NT2/D1 (cell line): ENCODE measurements at places on chromosomes 3 and 15.
A peak's percentile ranks its signal among the peaks of the same experiment; 100 is the strongest.

DNA sequence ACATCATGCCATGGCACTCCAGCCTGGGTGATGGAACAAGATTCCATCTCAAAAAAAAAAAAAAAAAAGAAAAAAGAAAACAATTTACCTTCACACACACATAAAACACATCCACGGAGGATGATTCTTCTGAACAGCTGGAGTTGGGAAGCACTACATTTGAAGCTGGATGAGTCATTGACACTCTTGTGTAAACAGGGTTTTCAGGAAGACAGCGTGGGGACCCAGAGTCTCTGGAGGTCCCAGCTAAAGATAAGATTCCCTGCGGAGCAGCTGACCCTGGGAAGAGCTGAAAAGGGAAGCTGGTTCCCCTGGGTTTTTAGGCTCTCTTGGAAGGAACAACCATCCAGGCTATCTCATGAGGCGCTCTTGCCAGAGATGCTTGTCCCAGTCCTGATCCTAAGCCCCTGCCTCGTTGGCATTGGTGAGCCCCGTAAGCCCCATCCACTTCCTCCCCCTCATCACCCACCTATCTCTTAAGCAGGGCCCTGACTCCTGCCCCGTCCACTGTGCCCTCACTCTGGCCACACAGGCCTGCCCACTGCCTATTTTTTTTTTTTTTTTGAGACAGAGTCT lies 32.0 kb upstream of the FURIN start:
- DNase-seq, result no peak

DNA sequence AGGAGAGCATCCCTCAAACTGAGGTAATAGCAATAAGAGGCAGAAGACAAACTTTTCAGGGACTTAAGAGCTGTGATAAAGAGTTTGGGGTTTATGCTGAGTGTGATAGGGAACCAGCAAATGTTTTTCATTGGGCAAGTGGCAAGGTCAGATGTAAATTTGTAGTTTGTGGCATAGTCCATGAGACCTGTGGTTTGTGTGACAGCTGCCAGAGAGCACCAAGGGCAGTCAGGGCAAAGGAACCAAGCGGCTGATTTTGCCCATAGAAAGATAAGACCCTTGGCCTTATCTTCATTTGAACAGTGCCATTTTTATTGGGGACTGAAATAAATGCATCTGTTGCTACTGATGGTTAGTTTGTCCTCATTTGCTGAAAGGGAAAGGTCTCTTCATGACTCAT lies 220.3 kb downstream of the LRRN1 start:
- no peak for DNase-seq

DNA sequence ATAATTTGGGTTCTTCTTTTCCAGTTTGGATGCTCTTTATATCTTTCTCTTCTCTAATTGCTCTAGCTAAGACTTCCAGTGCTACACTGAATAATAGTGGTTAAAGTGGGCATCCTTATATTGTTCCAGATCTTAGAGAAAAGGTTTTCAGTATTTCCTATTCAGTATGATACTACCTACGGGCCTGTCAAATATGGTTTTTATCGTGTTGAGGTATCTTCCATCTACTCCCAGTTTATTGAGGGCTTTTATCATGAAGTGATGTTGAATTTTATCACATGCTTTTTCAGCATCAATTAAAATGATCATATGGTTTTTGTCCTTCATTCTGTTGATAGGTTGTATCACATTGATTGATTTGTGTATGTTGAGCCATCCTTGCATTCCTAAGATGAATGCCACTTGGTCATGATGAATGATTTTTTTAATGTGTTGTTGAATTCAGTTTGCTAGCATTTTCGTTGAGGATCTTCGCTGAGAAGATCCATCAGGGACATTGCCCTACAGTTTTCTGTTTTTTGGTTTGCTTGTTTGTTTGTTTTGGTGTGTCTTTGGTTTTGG lies 3.0 kb upstream of the LRRC34 start:
- no peak for DNase-seq

DNA sequence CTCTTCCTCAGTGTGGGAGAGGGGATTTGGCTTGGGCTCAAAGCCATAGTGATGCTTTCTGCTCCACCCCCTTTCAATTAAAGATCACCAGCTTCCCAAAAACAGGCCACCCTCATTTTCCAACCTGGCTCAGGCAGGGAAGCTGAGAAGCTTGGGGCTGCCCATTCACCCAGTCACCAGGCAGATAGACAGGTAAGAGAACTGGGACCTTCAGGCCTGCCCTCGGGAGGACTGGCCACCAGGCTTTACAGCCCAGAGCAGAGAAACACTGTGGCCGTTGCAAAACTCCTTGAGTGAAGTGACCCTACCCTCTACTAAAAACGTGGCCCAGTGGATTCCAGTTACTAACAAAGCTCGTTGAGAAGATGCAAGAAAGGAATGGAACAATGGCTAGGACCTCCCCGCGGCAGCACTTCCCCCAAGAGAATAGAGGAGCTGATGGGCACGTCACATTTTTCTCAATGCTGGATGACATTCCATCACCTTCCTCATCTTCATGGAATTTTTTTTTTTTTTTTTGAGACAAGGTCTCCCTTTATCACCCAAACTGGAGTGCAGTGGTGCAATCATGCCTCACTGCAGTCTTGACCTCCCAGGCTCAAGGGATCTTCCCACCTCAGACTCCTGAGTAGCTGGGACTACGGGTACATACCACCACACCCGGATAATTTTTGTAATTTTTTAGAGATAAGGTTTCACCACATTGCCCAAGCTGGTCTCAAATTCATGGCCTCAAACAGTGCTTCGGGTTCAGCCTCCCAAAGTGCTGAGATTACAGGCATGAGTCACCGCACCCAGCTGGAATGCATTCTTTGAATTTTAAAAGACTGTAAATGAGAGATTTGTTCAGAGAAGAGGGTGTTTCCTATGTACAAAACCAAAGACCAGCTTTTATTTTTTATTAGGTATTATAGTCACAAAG lies 37.9 kb downstream of the LIPC start:
- peak; percentile 66 for DNase-seq

- DNase-seq, result no peak
Observed at GRCh38 chr3:159877924-159878323, 110.7 kb upstream of the IL12A start.

- DNase-seq, result no peak
Observed at GRCh38 chr3:112297714-112298113, 3.7 kb upstream of the SLC9C1 start.

DNA sequence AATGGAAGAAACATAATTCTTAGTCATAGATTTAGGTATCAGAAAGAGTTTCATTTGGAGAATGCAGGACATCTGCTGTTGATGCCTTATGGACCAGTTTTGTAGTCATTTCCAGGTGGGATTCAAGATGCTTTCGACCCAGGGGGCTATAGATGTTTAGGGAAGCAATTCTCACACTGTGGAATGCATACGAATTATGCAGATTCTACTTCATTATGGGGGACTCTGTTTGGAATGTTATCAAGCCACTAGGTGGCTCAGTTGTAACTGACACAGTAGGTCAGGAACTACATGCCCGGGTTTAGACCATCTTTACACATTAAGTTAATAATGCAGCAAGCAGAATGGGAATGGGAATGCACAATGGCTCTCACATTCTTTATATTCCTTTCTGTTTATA lies 1359.8 kb downstream of the ZPLD1 start:
- peak; percentile 18 for DNase-seq

- DNase-seq, result peak; percentile 73
Observed at GRCh38 chr3:184540777-184541681, 20.6 kb upstream of the EPHB3 start.

- DNase-seq, result no peak
Observed at GRCh38 chr3:123019591-123019990, 8.0 kb downstream of the SEMA5B start.

DNA sequence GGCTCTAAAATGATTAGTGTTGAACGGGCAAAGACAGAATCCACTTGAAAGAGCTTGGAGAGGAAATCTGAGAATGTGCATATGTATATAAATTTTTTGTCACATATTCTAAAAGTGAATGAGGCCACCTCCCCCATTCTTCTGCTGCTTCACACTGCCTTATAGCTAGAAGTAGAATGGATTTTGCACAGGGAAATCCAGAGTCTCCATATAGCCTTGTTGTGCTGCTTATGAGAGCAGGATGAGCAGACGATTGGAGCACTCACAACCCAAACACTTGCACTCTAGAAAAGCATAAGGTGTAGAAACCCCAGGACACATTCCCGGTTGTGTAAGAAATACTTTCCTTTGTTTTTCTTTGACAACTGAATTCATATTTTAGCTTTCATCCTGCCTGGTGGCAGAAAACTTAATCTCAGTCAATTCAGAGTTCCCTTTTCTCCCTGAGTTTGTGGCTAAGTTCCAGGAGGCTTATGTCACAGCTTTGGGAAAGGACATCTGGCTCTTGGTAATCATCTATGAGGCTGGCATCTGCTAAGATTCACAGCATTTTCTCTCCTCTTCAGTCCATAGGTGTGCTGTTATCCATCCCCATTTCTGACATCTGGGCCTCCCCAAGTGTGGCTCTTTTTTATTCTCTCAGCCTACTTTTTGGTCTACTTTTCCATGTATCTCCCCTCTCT lies 188.4 kb upstream of the PFN2 start:
- DNase-seq, result no peak

- DNase-seq, result no peak
Observed at GRCh38 chr3:98962189-98962930, 60.9 kb upstream of the DCBLD2 start.
